ENCODE measurements at places on chromosomes 3 and 15.

DNA sequence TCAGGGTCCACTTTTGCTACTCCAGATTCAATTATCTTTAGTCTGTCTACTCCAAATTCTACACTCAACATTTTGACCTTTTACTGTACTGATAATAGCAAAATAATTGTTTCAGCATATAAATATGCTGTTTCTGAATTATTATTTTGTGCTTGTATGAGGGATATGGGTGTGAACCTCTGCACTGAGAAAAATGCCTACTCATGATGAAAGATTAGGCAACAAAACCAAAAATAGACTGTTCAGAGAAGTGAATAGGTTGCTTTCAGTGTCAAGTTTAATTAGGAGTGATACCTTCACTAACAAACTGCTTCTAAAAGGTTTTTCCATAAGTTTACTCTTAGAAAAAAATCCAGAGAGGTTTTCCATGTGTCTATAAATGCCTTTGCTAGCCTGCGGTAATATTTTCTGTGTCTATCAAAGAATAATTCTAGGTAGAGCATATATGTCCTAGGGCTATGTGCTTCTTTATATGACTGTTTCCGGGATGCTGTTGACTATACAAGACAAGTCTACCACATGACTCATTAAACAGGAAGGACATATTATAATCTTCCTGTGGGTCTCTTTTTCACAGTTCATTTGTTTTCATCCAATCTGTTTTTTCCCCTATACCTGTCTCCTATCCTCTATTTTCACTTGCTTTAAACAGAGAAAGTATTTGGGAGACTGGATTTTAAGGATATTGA lies 218.5 kb upstream of the TTC14 start:
- no peak for DNase-seq

GRCh38 chr3:34394978-34395748 lies 596.7 kb downstream of the PDCD6IP start:
- DNase-seq, result no peak

GRCh38 chr15:42065033-42065432 lies 29.3 kb downstream of the PLA2G4D start:
- no peak for DNase-seq

DNA sequence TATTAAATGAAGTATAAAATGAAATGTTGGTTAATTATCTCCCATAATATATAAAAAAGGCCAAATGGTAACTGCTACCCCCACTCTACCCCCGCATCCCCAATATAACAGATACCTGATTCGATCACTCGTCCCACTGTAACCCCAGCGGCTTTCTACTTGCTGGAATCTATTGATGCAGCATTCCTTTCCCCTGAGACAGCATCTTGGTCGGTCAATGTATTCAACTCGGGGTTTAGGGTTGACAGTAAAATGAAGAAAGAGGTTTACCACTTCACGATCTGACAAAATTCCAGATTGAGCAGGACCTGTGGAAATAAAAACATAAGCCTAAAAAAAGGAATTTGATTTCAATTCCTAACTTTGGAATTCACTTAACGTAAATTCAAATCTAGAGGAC lies 18.6 kb upstream of the C15orf40 start:
- no peak for DNase-seq

All from activated T-helper 1 cell treated with Interleukin-2 at 50 U/mL for 16 hours (primary cell).